ENCODE measurements at places on chromosomes 12 and 14. TPM values are rescaled to one million over a fixed set of nuclear protein-coding genes. Genes with fewer than 3 reads are reported as not detected.

DNA sequence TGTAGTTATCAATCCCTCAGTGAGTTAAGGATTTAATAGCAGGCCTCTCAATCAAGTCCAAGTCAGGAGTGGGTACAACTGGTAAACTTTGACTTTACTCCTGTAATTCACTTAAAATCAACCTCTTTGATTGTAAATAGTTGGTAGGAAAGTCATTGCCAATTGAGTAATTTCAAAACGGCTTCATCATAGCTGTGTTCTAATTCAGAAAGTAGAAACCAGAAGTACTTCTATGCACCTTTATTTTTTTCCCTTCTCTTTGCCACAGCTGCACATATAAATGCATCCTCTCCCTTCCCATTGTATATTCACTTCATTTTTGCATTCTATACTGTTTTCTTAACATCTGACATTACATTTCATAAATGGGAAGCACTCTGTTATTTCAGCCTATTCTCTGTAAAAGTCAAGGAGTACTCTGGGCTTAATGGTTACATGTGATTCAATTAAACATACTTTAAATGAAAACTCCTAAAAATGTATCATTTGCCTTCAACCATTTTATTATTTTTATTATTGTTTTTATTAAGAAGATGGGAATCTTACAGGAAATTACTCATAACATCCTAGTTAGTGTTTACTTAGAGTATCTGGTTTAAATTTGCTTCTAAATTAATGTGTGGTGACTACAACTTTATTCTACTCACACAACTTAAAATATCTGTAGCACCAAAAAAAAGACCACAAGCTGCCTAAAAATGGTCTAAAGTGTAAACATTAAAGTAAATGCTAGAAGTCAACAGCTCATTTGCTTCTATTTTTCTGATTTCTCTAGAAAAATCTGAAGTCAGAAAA is 171.2 kb downstream of the CEP128 start:
- DNase-seq = no peak

DNA sequence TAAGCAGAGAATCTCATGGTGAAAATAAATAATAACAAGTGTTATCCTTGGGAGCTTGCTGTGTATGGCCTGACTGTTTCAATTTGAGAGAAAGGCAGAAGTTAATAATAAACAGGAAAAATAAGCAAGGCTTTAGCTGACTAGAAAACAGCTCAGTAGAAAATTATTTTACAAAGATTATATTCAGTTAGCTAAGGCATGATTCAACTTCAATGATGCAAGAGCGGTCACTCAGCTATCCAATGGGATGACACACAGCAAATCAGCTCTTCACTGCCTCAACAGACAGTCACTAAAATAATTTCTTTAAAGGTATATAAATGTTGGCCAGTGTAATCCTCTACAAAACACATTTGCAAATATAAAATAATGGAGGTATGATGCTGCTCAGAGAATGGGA is 18.6 kb downstream of the GSTZ1 start:
- DNase-seq = no peak

DNA sequence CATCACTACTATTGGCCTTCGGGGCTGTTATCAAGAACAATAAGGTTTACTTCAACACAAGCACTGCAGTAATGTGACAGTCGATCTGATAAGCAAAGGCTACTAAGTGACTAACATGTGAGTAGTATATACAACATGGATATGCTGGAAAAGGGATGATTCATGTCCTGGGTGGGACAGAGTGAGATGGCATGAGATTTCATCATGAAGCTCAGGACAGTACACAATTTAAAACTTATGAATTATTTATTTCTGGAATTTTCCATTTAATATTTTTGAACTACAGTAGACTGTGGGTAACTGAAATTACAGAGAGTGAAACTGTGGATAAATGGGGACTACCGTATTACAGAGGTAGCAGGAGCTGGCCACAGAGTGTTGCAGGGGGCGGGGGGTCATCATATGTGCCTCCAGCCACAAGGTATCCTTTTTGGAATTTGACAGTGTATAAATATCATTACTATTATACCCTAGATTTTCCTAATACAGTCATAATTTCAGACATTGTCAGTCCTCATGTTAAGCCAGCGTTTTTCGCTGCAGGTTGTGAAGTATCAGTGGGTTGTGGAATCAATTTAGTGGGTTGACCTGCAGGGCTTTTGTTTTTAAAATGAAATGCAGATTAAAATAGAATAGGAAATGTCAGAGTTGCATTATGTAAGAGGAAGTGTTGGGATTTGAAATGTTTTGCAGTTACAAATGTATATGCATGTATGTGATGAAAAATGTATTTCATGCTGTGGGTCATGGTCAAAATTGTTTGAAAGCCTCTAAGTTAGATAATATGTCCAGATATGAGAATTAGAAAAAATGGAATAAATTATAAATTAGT is 148.0 kb upstream of the NUDT4 start:
- DNase-seq = no peak

- no peak for DNase-seq
Observed at GRCh38 chr12:95621725-95622124, 70.4 kb upstream of the USP44 start.

GRCh38 chr12:52212701-52213563 is 20.1 kb upstream of the KRT7 start:
- DNase-seq = no peak

- DNase-seq = no peak
Observed at GRCh38 chr12:95859344-95859816, 628 bp downstream of the SNRPF start.

DNA sequence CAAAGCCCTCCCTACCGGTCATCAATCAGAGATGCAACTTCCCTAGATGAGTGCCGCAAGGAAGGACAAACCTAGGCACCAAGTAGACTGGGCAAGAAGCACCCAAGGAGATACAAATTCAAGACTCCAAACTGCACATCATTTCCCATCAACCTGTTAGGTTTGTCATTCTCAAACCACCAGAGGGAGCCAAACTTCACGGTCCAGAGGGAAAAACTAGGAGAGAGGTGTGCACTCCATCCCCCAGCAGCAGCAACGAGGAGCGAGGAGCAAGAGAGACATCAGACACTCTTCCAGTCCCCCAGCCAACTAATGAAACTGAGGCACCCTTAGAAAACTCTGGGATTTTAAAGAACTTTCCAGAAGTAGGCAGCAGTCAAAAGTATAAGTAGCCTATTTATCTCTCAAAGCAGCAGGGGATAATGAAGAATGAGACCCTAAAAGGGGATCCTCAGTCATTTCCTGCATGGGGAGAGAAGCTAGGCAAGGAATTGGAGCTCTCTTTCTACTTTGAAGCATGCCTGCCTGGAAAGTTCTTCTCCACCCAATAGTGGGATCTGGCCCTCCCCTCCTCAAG is 37.0 kb upstream of the NT5DC3 start:
- peak; percentile 49 for DNase-seq

DNA sequence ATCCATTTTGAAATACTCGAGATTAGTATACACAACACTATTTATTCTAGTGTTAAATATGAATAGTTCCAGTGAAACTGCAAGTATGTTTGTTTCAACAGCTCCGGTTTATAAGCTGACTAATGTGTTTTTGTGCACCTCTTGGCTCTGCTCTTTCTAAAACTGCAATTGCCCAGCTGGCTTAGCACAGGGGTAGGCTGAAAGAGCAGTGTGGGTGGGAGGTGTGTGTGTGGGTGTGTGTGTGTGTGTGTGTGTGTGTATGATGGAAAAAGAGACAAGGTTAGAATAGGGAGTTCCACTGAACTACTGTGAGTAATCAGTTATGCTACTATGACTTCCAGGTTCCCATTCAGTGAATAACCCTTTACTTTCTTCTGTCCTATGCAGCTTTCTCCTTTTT is 37.8 kb upstream of the DDHD1 start:
- no peak for DNase-seq

DNA sequence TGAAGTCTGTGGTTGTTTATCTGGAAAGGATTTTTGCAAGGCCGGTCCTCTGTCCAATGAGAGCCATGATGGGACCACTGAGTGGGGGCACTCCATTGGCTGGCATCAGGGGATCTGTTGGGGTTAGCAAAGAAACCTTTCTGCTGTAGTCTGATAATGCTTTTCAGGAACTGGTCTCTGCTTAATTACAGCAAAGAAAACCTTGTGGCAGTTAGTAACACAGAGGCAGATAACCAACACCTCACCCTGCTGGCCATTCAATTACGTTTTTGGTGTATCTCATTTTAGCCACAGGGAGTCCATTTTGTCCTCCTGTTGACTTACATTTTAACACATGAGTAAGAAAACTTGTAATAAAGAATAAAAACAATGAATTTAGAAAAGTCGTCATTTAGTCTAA is 629.3 kb upstream of the MDGA2 start:
- no peak for DNase-seq

PLBD1 gene
- total RNA-seq = not detected

CCDC177 gene
- total RNA-seq = not detected

GATC gene
- total RNA-seq = 30.6 TPM

KRT73 gene
- 0.13 TPM for total RNA-seq

KIF21A gene
- total RNA-seq = 43.9 TPM
